ENCODE measurements at places on chromosomes 11 and 22. TPM values are rescaled to one million over a fixed set of nuclear protein-coding genes. Genes with fewer than 3 reads are reported as not detected.

- no peak for DNase-seq
Measured at GRCh38 chr11:68037411-68038225, 1.2 kb upstream of the TCIRG1 start.

DNA sequence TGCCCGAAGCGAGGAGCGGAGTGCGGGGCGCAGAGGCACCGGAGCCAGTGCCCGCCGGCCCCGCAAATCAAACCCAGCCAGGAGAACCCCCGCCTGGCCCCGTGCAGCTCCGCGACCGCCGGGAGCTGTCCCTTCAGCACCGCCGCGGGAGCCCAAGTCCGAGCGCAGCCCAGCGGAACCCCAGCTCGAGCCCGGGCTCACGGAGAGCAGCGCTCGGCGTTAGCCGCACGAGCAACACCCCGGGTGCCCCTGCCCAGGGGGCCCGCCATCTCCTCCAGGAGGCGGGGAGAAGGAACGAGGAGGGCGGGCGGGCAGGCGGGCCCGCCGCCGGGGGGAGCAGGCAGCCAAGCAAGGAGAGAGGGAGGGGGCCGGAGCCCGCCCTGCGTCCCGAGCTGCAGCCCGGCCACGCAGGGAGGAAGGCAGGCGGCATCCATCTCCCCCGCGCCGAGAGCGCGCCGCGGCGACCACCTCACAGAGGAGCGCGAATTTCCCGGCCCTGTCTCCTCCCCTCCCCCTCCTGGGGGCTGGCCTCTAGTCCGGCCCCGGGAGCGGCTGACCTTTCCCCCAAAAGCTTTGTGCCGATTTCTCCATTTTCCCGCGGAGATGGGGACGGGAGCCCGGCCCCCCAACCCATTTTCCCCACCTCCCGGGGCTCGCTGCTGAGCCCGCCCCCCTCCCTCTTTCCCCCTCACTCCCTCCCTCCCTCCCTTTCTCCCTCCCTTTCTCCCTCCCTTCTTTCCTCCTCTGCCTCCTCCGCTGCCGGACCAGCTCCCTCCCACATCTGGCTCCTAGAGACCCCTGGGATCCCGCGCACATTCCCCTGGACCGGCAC, 621 bp downstream of the KCNC1 start:
- DNase-seq, result peak; percentile 84

- no peak for DNase-seq
Measured at GRCh38 chr11:69744435-69744834, 30.7 kb downstream of the FGF4 start.

DNA sequence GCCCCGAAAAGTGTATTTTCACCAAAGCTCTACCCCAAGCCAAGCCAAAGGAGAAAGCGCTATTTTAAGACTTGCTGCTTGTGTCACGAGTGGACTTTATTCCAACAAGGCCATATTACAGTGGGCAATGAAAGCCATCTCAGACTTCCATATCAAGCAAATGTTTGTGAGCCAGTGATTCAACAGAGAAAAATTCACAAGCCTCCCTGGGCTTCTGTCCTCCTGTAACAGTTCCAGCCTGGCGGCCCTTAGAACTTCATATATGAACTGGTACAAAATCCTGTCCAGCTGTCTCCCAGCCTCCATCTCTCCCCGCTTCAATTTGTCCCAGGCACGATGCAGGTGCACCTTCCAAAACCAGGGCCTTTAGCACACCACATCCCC, 11.2 kb downstream of the LARGE1 start:
- no peak for DNase-seq

GRCh38 chr11:18204220-18204619, 31.6 kb downstream of the MRGPRX4 start:
- DNase-seq, result no peak

DNA sequence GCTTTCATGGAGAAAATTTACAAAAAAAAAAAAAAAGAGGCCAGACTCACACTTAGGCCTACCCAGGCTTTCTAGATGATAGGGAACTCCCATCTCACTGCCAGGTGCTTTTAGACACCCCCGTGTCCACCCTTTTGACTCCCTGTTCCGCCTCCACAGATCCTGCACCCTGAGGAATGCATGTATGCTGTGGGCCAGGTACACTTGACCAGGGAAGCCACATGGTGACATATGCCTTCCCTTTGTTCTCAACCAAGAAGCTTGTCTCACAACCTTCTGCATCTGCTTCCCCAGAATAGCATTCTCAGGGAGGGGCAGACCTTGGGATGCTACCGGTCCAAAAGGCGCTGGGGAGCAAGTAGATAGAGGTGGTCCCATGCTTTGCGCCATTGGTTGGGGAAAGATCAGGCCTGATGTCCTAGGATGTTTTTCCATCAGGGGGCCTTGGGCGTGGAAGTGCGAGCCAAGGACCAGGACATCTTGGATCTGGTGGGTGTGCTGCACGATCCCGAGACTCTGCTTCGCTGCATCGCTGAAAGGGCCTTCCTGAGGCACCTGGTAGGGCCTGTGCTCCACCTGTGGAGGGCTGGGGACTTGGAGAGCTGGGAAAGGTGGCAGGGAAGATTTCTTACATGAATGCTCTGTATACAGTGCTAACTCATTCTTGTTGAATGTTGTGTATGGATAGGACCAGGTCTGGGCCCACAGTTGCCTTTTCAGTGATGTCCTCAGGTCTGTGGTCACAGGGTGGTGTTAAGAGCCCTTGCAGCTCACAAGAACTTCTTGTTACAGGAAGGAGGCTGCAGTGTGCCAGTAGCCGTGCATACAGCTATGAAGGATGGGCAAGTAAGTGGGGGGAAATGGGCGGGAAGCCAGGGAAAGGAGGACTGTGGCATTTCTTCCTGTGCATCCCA, 7.5 kb downstream of the HMBS start:
- DNase-seq, result no peak

GRCh38 chr22:39110631-39111561, 13.9 kb downstream of the APOBEC3H start:
- no peak for DNase-seq

HBB gene
- not detected for total RNA-seq

All from activated CD4-positive, alpha-beta T cell treated with anti-CD3 and anti-CD28 coated beads, Interleukin-2, amount 10 ng/mL, durations not matched to agents 24 days and 14 days (primary cell).